ENCODE measurements at places on chromosomes 16 and 17.
A peak's percentile ranks its signal among the peaks of the same experiment; 100 is the strongest.

GRCh38 chr16:50910736-50911100 is 168.8 kb downstream of the CYLD start:
- no peak for DNase-seq

DNA sequence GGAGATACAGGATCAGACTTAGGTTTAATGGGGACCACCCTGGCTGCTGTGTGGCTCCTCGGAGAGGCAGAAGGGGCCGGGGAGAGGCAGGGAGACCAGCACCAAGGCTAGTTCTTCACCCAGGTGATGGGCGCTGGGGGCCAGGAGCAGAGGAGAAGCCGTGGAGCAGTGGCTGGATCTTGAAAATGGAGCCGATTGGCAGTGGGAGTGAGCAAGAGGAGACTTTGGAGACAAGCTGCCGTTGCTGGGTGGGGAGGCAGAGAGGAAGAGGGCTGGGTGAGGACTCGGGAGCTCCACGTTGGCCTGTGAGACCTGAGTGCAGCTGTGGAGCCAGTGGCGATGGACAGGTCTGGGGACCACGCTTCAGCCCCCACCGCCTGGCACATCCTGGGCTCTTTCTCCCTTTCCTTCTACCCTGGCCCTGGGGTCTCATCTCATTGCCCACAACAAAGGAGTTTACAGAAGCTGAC is 9.0 kb downstream of the RAB11FIP4 start:
- no peak for DNase-seq

- DNase-seq: no peak
Observed at GRCh38 chr16:15498427-15499175, 64.2 kb downstream of the BMERB1 start.

GRCh38 chr17:15462976-15463772 is 4.2 kb downstream of the CDRT4 start:
- peak; percentile 71 for DNase-seq

DNA sequence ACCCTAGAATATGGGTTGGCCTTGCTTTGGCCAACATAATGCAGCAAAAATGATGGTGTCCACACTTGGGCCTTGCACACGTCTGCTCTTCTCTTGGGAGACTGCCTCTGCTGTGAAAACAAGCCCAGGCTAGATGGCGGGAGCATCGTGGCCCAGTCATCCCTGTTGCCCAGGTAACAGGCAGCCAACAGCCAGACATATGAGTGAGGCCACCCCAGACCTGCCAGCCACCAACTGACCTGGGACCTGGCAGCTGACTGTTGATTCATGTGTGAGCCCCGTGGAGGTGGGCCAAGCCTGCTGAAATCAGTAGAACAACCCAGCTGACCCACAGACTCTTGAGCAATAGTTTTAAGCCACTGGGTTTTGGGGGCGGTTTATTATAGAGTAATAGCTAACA is 39.4 kb upstream of the CDH3 start:
- DNase-seq: peak; percentile 20

DNA sequence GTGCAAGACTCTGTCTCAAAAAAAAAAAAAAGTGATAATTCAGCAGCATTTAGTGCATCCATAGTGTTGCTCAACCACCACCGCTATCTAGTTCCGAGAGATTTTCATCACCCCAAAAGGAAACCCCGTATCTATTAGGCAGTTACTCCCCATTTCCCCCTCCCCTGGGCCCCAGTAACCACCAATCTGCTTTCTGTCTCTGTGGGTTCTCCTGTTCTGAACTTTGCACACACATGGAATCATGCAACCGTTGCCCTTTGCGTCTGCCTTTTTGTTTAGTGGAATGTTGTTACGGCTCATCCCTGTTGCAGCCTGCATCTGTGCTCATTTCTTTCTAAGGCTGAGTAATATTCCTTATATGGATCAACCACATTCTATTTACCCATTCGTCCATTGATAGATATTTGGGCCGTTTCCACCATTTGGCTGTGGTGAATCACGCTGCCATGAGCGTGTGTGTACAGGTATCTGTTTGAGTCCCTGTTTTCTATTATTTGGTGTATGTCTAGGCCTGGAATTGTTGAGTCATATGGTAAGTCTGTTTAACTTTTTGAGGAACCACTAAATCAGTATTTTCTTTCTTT is 8.7 kb upstream of the SYNGR2 start:
- no peak for DNase-seq

- DNase-seq: peak; percentile 92
Observed at GRCh38 chr17:68424861-68425260, 32.4 kb downstream of the WIPI1 start.

DNA sequence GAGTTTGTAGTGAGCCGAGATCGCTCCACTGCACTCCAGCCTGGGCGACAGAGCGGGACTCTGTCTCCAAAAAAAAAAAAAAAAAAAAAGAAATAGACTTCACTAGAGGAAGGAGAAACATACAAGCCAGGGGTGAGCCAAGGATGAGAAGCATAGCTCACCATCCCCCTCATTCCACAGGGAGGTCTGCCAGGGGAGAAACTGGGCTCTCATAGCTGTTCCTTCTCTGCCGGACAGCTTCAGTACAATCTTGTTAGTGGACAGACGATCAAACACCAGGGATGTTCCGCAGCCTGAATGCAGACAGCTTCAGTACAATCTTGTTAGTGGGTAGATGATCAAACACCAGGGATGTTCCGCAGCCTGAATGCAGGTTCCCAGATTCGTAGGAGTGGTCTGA is 509.6 kb downstream of the CDH13 start:
- DNase-seq: no peak

DNA sequence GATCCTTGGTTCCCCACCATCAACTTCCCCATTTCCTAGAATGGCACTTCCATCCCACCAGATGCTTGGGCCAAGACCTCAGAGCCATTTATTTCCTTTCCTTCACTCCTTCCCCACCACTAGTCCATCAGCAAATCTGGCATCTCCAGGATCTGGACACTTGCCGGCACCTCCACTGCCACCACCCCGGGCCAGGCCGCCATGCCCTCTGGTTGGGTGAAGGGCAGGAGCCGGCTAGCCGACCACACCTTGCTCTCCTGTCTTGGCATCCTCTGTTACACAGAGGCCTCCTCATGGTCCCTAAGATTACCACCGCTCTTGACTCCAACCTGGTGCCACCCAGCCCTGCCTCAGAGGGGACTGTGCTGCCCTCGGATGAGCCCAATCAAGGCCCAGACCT is 104.5 kb downstream of the RMI2 start:
- no peak for DNase-seq

DNA sequence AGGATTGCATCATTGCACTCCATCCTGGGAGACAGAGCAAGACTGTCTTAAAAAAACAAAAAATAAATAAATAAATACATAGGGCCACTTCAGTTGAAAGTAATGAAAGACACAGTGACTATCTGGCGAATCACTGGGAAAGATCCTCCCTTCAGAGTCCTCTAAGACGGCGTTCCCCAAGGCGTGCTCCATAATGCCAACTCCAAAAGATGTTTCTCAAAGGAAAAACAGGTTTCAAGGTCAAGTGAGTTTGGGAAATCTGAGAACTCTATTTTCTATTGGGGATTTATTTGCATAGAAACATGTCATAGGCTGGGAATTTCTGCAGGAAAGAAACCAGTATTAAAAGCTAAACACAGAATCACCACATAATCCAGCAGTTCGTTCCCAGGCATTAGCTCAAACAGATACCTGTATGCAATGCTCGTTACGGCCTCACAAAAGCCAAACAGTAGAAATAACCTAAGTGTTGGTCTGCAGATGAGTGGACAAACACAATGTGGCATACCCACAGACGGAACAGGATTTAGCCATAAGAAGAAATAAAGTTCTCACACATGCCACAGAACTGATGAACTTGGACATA is 7.9 kb downstream of the KLHDC4 start:
- DNase-seq: no peak

GRCh38 chr16:82845116-82845515 is 218.3 kb downstream of the CDH13 start:
- no peak for DNase-seq

DNA sequence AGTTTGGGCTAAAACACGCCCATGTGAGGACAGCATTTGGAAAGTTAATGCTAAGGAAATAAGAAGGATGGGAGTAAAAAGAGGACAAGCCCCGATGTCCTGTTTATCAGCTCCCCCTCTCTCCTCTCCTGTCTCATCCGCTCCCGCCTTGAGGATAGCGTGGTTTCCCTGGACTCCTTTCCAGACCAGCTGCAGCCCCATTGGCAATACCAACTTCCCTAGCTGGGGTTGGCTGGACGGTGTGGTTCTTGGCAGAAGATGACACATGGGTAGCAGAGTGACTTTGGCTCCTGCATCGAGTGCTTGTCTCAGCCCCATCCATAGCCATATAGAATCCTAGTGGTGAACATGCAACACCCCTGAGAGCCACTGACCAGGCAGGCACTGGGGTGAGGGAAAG is 185.9 kb downstream of the CCDC182 start:
- no peak for DNase-seq

DNA sequence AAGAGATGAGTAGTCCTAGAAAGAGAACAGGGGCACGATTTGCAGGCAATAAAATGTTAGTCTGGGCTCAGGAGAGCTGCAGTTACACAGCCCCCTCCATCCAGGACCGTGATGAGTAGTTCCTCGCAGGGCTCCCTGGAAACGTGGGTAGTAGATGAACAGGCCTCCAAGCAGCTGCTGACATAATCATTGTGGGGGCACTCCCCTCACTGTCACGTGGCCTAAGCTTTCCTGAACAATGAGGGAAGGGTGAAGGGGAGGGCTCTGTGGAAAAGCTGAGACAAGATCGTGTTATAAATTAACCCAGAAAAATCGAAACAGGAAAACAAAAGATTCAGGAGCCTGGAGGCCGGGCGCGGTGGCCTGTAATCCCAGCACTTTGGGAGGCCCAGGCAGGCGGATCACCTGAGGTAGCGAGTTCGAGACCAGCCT is 1.3 kb upstream of the PER1 start:
- peak; percentile 46 for DNase-seq

DNA sequence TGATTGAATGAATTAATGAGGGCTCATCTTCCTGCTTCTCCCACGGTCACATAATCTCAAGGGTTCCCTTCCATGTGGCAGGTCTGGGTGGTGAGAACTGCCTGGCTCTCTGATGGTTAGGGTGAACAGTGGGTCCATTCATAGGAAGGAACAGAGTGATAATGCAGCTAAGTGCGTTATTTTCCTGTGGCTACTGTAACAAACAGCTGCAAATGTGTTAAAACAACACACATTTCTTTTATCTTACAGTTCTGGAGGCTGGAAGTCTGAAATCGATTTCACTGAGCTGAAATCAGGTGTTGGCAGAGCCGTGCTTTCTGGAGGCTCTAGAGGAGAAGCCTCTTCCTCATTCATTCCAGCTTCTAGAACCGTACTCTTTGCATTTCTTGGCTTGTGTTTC is 95.3 kb downstream of the BMERB1 start:
- DNase-seq: no peak

DNA sequence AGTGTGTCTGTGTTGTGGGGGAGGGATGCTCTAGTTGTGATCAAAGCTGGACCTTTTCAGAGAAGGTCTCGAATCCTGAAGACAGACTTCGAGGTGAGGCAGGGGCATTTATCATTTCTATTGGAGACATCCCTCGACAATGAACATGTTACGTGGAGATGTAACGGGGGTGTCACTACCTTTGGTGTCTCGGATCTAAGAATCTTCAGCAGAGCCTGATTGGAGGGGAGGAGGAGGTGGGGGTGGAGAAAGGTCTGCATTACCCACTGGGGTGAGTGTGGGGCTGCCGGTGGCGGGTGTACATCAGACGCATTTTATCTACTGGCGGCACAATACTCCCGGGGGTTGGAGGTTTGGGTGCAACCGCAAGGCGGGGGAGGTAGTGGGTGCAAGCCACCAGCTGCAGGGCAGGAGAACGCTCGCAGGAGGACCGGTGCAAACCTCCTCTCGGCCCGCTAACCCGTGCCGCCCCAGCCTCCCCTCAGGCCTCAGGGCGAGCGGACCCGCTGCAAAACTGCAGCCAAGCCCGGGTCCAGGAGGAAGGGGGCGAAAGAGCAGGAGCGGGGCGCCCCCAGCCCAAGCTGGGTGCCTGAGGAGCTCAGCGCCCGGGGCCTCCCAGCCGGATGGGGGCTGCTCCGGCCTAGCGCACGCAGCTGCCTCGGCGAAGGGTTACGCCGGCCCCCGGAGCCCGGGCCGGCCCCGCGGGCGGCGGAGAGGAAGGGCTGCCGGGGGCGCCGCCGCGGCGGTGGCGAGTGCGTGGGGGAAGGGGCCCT is 735 bp downstream of the ZNF652 start:
- peak; percentile 49 for DNase-seq

- no peak for DNase-seq
Observed at GRCh38 chr16:15961571-15962090, 12.2 kb downstream of the ABCC1 start.

DNA sequence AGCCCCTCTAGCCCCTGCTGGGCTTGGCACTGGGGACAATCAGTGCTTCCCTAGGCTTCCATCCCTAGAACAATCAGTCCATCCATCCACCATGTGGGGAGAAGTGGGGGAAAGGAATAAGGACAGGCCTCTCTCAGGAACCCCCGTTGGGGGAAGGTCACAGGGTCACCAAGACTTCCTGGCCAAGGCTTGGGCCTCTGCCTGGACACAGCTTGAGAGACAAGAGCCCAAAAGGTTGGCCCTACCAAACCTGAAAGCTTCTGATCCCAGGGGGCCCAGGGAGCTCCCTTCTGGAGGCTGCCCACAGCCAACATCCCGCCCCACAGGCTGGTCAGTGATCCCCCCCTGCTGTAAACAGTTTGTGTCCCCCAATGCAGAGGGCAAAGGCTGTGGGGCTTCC is 16.2 kb upstream of the MTMR4 start:
- DNase-seq: no peak

- peak; percentile 38 for DNase-seq
Observed at GRCh38 chr16:353404-354290, 1.1 kb upstream of the AXIN1 start.

GRCh38 chr17:37802712-37803416 is 58.0 kb upstream of the HNF1B start:
- DNase-seq: no peak

- DNase-seq: no peak
Observed at GRCh38 chr16:57299009-57299718, 14.7 kb upstream of the PLLP start.

- no peak for DNase-seq
Observed at GRCh38 chr16:67758006-67758405, 38.9 kb upstream of the GFOD2 start.

DNA sequence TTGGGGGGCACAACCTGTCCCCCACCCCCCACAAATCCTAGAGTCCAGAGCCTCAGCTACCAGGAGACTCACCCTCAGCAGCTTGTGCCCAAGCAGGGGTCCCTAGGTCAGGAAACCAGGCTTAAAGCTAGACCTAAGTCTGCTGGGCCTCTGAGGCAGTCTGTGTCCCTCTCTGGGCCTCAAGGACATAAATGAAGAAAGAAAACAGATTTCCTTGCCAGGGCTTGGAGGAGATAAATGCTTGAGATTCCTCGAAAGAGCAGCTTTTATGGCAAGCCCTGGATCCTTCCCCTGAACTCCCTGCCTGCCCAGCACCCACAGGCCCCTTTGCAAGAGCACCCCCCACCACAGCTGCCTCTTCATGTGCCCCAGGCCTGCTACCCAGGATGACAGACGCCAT is 3.3 kb downstream of the SRCIN1 start:
- DNase-seq: peak; percentile 30

DNA sequence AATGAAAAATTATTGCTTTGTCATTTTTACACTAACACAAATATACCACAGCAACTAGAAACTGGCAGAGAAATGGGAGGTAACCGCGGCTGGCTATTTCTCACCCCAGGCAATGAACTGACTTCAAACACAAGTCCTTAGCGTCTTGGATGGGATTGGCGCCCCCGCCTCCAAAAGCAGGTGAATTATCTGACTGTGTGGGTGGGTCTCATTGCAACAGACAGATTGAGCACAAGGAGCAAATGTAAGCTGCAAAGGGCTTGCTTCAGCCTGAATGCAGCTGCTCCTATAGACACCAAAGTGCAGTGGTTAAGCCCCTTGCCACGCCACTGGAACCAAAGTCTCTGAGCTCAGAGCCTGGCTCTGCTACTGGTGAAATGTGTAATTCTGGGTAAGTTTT is 225.0 kb downstream of the XYLT1 start:
- peak; percentile 16 for DNase-seq

GRCh38 chr17:55167024-55167725 is 97.6 kb upstream of the HLF start:
- no peak for DNase-seq

Measured in ELF-1 (cell line).